ENCODE measurements at places on chromosomes 7 and 10.

DNA sequence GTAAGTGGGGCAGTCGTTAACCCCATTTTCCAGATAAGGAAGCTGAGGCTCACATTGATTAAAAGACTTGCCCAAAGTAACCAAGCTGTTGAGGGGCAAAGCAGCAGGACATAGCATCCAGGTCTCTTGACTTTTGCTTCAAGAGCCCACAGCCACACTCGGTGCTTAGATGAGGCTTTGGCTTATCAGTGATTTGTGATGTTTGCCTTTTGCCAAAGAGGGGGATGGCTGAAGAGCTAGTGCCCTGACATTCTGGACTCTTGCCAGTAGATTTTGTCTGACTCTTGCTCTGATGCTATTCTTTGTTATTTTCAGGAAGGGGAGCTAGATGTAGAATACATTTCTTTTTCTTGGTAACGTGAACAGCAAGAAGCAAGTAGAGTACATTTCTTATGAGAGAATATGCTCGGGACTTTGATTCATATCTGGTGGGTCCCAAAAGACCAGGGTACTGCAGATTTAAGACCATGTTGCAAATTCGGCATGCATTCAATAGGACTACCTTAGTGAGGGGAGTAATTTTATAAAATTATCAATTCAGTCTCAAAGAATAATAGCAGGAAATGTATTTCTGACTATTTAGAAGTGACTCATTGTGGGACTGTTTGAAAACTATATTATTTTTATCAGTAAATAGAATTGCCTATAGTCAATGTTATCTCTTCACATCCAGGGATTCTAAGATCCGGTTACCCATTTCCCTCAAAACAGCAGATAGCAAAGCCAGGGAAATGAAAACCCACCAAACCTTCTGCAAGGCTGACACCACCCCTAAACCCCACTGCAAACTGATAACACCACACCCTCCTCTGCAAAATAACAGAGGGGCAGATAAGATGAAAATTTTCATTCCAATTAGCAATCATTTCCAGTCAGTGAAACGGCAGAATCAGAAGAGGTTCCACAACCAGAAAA is 180.0 kb upstream of the BMPER start:
- no peak for DNase-seq

DNA sequence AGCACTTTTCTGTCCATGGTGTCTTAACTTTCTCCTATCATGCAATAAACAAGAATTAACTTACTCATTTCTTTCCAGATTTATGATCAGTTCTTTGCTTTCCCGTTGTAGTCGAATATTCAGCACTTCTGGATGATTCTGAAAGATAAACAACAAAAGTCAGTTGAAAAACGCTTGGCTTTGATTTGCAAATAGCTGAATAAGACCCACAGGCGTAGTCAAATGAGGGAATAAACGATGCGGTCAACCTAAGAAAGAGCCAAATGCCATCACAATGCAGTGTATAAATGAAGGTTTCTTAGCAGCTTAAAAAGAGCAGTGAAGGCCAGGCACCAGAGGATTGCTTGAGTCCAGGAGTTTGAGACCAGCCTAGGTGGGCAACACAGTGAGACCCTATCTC is 109.4 kb downstream of the ADAM12 start:
- DNase-seq = no peak

- DNase-seq = peak; percentile 52
These were observed 561 bp downstream of the SHTN1 start for GRCh38 chr10:117004227-117005025.

DNA sequence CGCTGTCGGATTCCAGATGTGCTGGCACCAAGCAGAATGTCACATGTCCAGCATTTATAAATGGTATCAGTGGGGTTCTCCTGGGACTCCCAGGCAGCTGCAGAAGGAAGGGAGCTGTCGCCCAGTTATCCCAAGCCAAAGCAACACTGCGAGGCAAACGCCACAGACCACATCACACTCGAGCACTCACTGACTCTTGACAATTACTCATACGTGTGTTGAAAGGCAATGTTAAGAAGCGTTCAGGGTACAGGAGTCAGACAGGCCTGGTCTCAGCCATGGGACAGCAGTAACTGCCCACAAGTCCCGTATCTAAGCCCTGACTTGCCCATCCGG is 113.4 kb downstream of the DIP2C start:
- no peak for DNase-seq

- DNase-seq = no peak
These were observed 162.3 kb downstream of the SVIL start for GRCh38 chr10:29472301-29473086.

- DNase-seq = no peak
These were observed 245.1 kb downstream of the STK31 start for GRCh38 chr7:23955145-23955544.

GRCh38 chr10:130243015-130243414 is 106.8 kb downstream of the GLRX3 start:
- DNase-seq = peak; percentile 38

- no peak for DNase-seq
These were observed 81.5 kb upstream of the HPS1 start for GRCh38 chr10:98528166-98528804.

DNA sequence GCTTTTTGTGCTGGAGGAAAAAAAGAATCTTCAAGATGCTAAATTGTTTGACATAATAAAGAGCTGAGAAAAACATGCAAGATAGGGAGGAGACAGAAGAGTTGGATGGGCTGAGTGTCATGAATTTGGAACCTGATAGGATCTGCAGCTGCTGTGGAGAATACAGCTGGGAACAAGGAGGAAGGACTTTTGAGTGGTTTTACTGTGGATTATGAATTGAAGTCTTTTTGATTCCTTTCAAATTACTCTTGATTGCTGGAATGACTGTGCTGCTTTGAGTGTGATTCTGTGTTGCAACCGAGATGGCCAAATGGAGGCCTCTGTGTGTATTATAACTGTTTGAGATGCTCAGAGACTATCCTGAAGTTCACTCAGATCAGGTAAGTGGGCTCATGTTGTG is 4.0 kb downstream of the EFCAB10 start:
- no peak for DNase-seq

DNA sequence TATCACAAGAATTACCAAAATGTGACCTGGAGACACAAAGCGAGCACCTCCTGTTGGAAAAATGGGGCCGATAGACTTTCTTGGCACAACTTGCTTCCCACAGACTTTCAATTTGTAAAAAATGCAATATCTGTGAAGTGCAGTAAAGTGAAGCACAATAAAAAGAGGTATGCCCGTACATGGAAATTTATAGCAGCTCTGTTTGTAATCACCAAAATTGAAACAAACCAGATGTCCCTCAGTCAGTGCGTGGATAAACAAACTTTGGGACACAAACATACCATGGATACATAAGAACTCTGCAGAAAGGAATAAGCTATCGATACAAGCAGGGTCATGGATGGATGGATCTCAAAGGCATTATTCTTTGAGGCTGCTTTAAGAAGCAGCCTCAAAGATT is 33.6 kb downstream of the ARID5B start:
- DNase-seq = no peak

- DNase-seq = no peak
These were observed 64.9 kb downstream of the PPP1R9A start for GRCh38 chr7:94972296-94972695.

DNA sequence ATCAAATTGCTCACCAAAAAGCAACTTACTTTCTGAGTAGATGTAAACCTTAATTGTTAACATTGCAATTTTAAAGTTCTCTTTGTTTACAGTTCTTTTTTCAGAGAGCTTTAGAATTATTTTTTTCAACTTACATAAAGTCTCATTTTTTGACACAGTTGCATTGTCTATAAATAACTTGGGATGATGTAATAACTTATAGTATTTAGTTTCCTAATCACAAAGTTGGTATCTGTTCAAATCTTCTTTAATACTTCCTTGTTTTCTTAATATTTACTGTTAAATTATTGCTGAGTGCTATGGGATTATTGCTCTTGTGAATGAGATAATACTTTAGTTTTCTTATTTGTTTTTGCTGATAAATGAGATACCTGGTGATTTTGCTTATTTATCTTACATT is 18.9 kb upstream of the SUV39H2 start:
- no peak for DNase-seq

DNA sequence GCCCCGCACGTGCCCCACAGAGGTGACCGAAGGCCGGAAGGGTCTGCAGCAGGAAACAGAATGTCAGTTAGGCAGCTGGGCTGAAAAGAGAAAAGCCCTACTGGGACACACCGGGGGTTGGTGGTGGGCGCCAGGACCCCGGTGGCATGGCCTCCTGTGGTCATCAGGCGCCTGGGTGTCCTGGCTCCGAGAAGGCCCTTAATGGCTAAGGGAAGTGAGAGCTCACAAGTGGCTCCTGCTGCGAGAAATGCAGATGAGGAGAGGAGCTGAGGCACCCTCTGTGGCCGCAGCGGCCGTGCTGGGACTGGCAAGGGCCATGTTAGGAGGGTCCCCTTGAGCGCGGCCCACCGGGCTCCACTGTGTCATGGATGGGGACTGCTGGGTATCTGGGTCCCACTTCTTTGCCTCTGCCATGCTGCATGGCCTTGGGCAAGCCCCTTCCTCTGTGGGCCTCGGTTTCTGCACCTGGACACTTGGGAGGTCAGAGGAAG is 79.2 kb upstream of the GNA12 start:
- no peak for DNase-seq

- no peak for DNase-seq
These were observed 190.1 kb upstream of the AGR3 start for GRCh38 chr7:17071866-17072265.

GRCh38 chr10:33919244-33919643 is 584.8 kb upstream of the NRP1 start:
- no peak for DNase-seq
